Kidney epithelial cell (primary cell): ENCODE measurements at places on chromosomes 12 and 14. TPM values are rescaled to one million over a fixed set of nuclear protein-coding genes. Genes with fewer than 3 reads are reported as not detected.

Gene DLK1
- total RNA-seq, result not detected in 2 replicates

Gene PPP2R3C
- 35.3 and 39.4 TPM in 2 replicates for total RNA-seq

DNA sequence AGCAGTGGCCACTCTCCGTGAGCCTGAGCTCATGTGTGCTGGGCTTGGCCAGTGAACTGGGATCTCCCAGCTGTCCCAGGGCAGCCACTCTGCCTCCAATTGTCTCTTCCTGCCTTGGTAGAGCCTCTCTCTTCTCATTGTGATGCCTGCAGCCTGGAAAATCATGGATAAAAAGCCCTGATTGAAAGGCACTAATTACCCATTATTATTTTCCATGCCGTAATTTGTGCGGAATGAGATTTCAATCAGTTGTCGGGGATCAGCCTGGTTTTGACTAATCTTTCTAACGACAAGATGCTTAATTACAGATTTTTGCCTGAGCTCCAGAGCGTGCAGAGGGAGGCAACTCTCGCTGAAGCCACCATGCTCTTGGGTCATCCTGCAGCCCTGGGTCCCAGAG lies 52.7 kb downstream of the ESRRB start:
- DNase-seq, result no peak

DNA sequence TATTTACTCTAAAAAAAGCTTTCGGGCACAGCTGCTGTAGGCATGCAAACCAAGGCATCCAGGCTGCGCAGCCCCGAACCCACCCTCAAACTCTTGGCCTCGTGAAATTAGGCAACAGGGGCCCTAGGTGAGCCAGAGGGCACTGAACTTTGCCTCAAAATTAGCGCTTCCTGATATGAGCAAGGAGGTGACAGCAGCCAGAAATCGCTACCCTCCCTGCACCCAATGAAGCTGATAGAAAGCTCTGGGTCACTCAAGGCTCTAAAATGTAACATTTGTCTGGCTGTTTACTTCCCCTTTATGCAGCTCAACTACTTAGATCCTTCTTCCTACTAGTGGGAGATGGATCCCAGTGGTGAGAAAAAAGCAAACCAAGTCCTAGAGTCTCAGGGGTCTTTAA lies 61.8 kb downstream of the PITPNM2 start:
- DNase-seq, result no peak

GRCh38 chr12:122481861-122482260 lies 18.9 kb downstream of the ZCCHC8 start:
- DNase-seq, result no peak

- peak; percentile 45 for DNase-seq
Observed at GRCh38 chr14:99415496-99416281, 65.0 kb downstream of the SETD3 start.
